ENCODE measurements at places on chromosomes 2 and 18. TPM values are rescaled to one million over a fixed set of nuclear protein-coding genes. Genes with fewer than 3 reads are reported as not detected.

EMILIN1 gene
- 5.1 TPM for total RNA-seq

MBD5 gene
- 32.0 TPM for total RNA-seq

ZNF396 gene
- 2.2 TPM for total RNA-seq

TTN gene
- 0.53 TPM for total RNA-seq

UGT1A5 gene
- total RNA-seq: not detected

LTBP1 gene
- 61.9 TPM for total RNA-seq

GRCh38 chr18:4870177-4870773, 326.8 kb downstream of the AKAIN1 start:
- H3K4me3 ChIP-seq: no peak overlapping the region
- H3K27me3 ChIP-seq: no peaks in the 10 kb centered on the region
- no peak overlapping the region for H3K27ac ChIP-seq
- peaks cover 26% of the 10 kb centered on the region for H3K4me1 ChIP-seq
- DNase-seq: no peak
- H3K36me3 ChIP-seq: peaks cover 3% of the 10 kb centered on the region

- DNase-seq: no peak
- peaks cover 11% of the 10 kb centered on the region for H3K4me1 ChIP-seq
- H3K27me3 ChIP-seq: no peaks in the 10 kb centered on the region
- no peak overlapping the region for H3K4me3 ChIP-seq
- H3K27ac ChIP-seq: no peak overlapping the region
Observed at GRCh38 chr2:121804997-121805765, 49.7 kb downstream of the TSN start.

DNA sequence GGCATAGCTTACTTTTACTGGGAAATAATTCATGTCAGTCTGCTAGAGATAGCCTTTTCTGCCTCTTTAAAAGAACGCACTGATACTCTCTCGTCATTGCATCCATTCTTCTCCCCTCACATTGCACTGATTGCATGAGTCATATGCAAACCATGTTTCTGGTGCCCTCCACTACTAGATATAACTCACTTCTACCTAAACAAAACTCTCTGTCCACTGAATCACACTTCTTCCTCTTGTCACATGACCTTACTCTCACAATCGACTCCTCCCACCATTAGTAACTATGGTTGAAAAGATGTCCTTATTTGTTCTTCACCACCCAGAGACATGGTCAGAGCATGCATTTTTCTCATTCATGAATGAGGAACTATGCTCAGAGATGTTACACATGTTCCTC, 158.0 kb downstream of the CSRNP3 start:
- no peak for DNase-seq
- H3K4me1 ChIP-seq: peaks cover 63% of the 10 kb centered on the region
- no peak overlapping the region for H3K4me3 ChIP-seq
- no peaks in the 10 kb centered on the region for H3K27me3 ChIP-seq

DNA sequence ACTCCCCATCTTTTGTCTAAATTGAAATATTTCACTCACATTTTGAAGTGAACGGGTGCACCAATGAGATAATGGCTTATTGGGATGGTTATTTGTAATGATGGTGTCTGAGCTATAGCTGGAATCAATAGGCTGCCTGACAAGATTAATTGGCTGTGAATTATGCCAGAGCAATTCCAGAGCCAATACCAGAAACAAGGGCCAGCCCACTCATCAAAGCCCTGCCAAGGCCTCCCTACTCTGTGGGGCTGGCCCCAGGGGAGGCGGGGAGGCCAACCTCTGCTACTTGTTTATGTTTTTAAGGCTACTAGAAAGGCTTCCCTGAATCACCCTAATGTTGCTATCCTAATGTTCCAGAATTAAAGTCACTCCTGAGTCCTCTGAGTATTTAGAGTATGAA, 29.1 kb upstream of the NEMP2 start:
- H3K4me3 ChIP-seq: no peak overlapping the region
- H3K36me3 ChIP-seq: no peaks in the 10 kb centered on the region
- H3K27ac ChIP-seq: no peak overlapping the region
- H3K4me1 ChIP-seq: no peaks in the 10 kb centered on the region

DNA sequence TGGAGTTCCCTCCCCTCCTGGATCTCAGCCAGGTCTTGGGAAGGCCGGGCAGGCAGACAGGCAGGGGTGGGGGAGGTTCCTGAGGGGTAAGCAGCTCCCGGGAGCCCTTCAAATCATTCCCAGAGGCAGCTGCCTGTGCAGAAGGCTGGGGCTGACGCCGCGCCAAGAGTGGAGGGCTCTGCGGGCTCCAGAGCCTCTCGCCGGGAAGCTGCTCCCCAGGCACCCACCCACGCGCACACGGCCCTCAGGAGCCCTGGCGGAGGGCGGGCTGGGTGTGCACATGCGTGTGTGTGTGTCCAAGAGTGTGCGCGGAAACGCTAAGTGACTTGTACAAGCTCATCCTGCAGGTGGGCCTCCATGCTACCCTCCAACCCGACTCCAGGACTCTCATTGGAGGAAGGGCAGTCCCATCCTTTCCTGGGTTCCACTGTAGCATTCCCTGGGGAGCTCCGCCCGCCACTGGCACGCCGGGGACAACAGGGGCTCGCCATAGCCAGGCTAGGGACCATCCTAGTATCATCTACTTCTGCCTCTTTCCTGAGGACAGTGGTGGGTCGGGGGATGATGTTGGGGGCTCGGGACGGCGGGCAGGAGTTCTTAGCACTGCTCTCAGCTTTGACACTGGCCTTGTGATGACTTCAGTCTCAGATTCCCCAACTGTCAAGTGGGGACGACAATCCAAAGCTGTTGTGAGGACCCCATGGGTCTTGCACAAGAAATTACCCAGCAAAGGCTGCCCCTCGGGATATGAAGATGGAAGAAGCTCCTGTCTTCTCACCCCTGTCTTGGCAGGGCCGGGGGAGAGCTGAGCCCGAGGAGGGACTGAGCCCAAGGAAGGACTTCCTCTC, 50.3 kb downstream of the INHBB start:
- H3K27ac ChIP-seq: no peak overlapping the region
- peak; percentile 28 for DNase-seq
- H3K4me3 ChIP-seq: no peak overlapping the region
- no peaks in the 10 kb centered on the region for H3K4me1 ChIP-seq
- H3K36me3 ChIP-seq: no peaks in the 10 kb centered on the region

- no peaks in the 10 kb centered on the region for H3K27me3 ChIP-seq
- no peaks in the 10 kb centered on the region for H3K36me3 ChIP-seq
- no peak overlapping the region for H3K27ac ChIP-seq
- H3K4me3 ChIP-seq: no peak overlapping the region
- peaks cover 11% of the 10 kb centered on the region for H3K4me1 ChIP-seq
Observed at GRCh38 chr18:3401669-3402620, 48.0 kb upstream of the TGIF1 start.

DNA sequence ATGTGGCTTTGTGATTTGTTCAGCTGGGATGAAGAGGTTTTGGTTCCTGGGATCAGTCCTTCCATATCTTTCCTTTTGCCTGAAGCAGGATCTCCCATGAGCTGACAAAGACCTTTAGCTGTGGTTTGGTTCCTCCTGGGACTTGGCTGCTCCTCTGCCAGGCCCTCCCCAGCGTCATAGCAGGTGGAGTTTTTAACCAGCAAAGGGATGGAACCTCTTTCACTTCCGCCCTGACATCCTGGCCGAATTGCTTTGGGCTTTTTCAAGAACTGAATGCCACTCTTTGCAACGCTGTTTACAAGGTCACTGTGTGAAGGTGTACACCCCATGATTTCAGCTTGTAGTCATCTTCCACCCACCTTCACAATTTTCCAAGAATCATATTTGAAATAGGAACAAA, 390 bp downstream of the PCARE start:
- no peaks in the 10 kb centered on the region for H3K27me3 ChIP-seq
- H3K4me3 ChIP-seq: no peak overlapping the region
- H3K27ac ChIP-seq: no peak overlapping the region
- DNase-seq: no peak
- no peaks in the 10 kb centered on the region for H3K36me3 ChIP-seq
- H3K4me1 ChIP-seq: peaks cover 29% of the 10 kb centered on the region

DNA sequence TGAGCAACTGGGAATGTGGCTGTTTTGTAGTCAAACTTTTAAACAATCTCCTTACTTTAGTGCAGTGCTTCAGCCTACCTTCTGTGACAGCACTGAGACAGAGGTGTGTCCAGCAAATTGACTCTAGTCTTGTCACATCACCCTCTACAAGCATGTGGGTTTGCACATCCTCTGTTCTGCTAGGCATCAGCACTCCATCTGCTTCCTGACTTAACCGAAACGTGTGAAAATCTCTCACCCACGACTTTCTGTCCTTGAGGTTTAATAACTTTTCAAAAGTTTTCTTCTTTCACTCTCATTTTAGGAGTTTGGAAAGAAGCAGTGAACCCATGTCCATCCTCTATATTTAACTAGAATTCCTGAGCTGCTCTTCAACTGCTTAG, 42.6 kb downstream of the TTR start:
- H3K27me3 ChIP-seq: no peaks in the 10 kb centered on the region
- DNase-seq: no peak
- H3K36me3 ChIP-seq: peaks cover 11% of the 10 kb centered on the region

DNA sequence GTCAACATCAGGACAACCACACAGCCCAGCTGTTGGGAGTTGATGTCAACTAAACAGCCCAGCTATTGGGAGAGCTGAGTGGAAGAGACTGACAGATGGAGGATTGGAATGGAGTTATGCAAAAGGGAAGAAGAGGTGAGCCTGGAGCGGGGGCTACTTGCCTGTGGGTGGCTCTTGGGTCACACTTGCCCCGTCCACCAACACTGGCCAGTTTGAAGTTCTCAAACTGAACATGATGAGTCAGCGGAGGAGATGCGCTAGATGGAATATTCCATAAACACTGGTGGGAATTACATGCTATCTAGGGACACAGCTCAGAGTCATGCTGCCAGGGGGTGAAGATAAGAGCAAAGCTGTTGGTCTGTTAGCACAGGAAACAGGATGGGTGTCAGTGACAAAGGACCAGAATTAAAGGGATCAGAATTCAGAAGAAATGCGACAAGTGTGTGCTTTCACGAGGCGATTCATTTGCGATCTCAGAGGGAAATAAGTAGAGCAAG, 33.2 kb upstream of the AGAP1 start:
- no peak for DNase-seq
- H3K27me3 ChIP-seq: no peaks in the 10 kb centered on the region
- H3K36me3 ChIP-seq: no peaks in the 10 kb centered on the region

- peaks cover 14% of the 10 kb centered on the region for H3K4me1 ChIP-seq
- no peak for DNase-seq
- H3K27me3 ChIP-seq: no peaks in the 10 kb centered on the region
- H3K27ac ChIP-seq: no peak overlapping the region
- H3K4me3 ChIP-seq: no peak overlapping the region
Observed at GRCh38 chr2:239829326-239829725, 195.8 kb downstream of the NDUFA10 start.

- H3K36me3 ChIP-seq: no peaks in the 10 kb centered on the region
- H3K27ac ChIP-seq: no peak overlapping the region
- H3K27me3 ChIP-seq: no peaks in the 10 kb centered on the region
- H3K4me3 ChIP-seq: no peak overlapping the region
- H3K4me1 ChIP-seq: no peaks in the 10 kb centered on the region
Observed at GRCh38 chr2:14363976-14364375, 268.5 kb upstream of the LRATD1 start.

- peaks cover 3% of the 10 kb centered on the region for H3K4me1 ChIP-seq
- H3K27ac ChIP-seq: no peak overlapping the region
- no peak overlapping the region for H3K4me3 ChIP-seq
- no peak for DNase-seq
Observed at GRCh38 chr2:32958821-32959220, 12.1 kb downstream of the LTBP1 start.

DNA sequence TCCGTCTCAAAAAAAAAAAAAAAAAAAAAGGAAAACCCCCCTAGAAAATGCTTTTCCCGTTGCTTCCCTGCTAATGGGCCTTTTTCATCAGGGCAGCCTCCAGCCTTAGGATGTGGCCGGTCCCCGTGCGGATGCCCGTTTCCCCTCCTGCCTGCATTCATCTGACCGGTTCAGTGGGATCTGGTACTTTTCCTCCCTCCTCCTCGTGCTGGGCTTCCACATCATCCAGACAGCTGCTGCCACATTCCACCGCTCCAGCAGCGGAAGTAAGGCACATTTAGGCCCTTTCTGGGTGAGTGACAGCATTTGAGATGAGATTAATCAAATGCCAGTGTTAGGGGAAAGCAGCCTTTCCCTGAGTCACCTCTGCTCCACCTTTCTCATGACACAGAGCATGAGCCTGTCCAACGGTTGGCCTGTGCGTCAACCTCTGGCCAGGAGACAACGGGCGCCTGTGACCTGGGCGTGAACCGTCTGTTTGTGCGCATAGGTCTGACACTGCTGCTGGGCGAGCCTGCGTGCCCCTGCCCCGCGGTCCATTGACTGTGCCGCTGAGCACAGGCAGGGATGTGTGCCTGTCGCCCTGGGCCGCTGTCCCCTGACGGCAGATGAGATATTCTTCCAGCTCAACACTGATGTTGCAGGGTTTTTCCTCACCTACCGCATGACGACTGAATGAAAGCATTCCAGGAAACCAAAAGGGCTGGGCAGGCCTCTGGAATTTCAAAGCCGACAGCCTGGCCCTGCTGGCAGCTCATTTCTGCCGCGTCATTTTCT, 174.0 kb downstream of the TGIF1 start:
- no peak overlapping the region for H3K4me3 ChIP-seq
- peaks cover 34% of the 10 kb centered on the region for H3K4me1 ChIP-seq
- H3K27ac ChIP-seq: peak overlapping the region; percentile 97
- H3K36me3 ChIP-seq: no peaks in the 10 kb centered on the region
- no peaks in the 10 kb centered on the region for H3K27me3 ChIP-seq
